Putamen (tissue), 1 donor: ENCODE measurements at places on chromosomes 1 and 21.
A peak's percentile ranks its signal among the peaks of the same experiment; 100 is the strongest.

DNA sequence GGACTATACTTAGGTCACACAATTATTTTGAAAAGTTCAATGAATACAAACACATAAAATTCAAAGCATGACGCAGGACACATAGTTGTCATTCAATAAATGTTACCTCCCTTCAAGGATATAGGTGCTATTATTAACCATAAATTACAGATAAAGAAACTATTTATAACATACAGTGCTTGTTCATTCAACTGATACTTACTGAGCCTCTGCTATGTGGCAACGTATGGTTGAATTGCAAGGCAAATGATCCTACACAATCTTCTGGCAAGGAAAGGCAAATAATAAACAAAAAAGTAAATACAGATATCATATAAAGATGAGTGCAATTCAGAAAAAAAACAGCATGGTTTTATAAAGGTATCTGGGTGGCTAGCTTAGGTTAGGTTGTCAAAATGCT is 614.7 kb downstream of the LTN1 start:
- no peak for DNase-seq

GRCh38 chr1:240501115-240501514 is 110.8 kb downstream of the GREM2 start:
- DNase-seq = no peak

DNA sequence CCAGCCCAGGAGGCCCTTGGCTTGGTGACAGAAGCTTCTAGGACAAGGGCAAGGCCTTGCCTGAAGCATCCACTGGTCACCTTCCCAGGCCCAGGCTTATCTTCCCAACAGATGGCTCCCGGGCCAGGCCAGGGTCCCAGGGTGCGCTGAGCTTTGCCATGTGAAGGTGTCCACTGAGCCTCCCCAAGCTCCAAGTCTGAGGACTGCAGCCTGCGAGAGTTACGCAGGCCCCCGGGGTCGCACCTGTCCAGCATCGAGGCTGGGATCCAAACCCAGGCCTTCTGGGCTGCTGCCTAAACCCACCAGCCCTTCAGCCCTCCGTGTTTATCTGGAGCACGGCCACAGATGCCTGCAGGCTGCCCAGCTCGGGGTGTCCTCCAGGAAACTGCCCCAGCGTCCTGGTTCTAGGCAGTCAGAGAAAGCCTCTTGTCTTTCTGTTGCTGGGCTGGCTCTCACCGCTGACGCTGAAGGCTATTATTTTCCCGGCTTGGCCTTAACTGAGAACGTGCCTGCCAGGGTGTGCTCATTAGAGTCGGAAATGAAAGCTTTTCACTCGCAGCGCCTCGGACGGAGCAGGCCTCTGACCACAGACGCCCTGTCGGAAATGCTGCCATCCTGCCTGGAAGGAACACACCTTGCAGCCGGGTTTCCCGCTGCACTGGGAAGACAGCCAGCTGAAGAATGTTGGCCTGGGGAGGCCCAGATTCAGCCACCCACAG is 71.4 kb downstream of the MEGF6 start:
- peak; percentile 29 for DNase-seq

DNA sequence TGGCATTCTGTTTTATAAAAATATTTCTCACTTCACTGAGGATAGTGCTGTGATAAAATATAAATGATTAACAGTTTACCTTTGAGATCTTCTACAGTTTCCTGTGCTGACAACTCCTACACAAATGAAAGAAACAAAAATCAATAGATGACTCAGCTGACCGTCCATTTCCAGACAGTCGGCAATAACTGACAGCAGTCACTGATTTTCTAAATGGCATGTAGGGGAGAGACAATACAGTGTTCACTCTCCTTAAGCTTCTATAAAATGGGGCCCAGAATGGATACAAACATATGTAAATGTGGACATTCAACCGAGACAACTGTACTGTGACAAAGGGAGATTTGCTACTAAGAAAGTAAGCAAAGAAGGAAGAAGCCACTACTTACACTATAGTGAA is 34.3 kb downstream of the PCNX2 start:
- DNase-seq = no peak

DNA sequence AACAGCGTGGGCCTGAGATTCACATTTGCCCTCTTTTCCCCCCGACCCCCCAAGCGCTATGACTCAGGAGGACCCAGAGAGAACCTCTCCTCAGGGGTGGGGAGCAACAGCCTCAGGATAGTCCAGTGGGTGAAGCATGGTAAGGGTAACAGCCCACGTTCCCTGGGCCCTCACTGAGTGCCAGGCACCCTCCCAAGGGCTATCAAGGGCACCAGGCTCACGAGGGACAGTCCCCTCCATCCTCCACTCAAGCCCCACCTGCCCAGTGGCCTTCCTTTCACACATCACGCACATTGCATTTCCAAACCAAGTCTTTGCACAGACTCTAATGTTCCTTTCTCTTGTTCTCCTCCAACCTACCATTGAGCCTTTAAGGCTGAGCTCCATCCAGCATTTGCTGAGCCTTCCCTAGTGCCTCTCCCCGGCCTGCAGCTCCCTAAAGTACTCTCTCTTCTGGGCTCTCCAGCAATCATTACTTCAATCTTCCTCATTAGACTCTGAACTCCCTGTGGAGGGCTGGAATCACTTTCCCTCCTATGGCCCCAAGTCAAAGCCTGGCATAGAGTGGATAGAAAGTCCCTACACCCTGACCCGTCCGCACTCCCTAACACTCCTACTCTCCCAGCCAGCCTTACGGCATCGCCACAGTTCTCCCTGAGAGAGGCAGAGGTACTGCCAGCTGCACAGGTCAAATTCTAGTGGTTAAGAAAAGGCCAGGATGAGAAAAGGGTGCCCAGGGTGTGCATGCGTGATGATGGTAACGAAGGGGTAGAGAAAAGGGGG is 1.0 kb downstream of the AKR7A2 start:
- DNase-seq = no peak

GRCh38 chr1:53521924-53522552 is 62.8 kb downstream of the DMRTB1 start:
- DNase-seq = no peak

- peak; percentile 87 for DNase-seq
Measured at GRCh38 chr1:244053831-244054230, 2.7 kb downstream of the ZBTB18 start.

DNA sequence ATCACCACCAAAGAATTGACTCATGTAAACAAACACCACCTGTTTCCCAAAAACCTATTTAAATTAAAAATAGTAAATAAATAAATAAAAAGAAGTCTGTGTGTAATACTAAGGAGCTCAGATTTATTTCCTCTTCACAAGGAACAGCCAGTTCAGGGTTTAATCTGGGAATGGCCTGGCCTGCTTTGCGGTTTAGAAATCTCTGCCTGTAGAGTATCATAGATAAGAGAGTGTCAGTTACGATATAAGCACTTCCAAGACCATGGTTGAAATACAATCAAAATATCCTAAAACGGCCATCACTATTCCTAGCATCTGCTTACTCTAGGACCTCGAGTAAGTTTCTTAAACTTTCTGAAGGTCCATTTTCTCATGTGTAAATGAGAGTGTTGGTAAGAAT is 274.4 kb downstream of the PLPP3 start:
- no peak for DNase-seq

DNA sequence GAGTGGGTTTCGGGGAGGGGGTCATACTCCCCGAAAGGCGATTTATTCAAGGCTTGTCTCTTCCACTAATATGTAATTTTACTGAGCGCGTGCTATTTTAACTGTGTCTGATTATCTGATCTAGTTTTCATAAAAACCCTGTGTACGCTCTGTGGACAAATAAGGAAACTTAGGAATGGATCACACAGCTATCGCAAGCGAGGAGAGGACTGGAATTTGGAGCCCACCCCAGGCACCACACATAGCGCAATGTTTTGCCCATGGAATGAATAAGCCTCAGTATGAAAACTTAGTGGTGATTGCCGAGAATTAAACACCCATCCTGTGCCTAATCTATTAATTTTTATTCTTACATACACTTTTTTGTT is 9.8 kb upstream of the RAB42 start:
- no peak for DNase-seq

DNA sequence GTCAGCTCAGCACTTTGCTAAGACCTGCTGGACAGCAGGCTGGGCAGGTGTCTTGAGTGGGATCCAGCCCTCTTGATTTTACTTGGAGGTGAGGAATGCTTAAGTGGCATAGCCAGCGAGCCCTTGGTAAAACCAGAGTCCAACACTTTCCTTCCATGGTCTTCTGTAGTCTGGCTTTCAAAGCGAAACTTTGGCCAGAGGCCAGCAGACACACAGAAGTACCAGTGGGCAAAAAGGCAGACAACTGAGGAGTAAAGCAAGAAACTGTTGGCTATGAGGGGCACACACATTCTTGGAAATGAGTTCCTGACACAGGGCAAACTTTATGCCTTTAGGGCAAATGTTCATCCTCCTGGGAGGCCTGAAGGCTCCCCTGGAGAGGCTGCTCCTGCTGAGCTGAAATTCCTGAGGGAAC is 281.0 kb upstream of the POU3F1 start:
- DNase-seq = no peak
